GDM1 (cell line): ENCODE measurements at places on chromosomes 16 and 17.

DNA sequence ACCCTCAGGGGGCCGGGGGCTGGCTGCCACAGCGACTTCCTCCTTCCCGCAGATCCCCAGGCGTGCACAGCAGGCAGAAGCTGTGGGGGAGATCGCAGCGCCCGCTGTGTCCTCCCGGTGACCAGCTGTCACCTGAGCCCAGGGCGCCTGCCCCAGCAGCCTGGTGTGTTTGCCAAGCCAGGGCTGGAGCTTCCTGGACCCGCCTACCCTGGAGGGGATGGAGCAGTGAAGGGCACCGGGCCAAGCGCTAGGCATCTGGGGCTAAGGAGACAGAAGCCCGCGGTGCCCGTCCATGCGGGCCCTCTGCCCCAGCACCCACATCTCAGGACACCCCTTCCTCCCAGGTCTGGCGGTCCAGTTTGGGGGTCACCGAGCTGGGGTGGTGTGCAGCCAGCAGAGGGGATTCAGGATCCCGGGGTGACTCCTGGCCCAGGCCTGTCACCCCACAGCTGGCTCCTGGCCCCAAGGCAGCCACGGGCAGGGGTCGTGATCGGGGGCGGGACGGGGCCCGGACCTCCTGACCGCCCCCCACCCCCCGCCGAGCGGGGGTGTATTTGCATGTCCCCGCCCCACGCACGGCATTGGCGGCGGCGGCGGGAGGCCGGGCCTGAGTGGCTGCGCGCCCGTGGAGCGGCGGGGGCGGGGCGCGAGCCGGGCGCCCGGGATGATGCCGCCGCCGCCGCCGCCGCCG lies at the start of gene RAB26:
Gene RAB26 (plus strand): TSS at position 645 of the 691 bp plus-strand sequence. CDS start 159 bp downstream, outside the sequence.
- peak; percentile 37 for DNase-seq

DNA sequence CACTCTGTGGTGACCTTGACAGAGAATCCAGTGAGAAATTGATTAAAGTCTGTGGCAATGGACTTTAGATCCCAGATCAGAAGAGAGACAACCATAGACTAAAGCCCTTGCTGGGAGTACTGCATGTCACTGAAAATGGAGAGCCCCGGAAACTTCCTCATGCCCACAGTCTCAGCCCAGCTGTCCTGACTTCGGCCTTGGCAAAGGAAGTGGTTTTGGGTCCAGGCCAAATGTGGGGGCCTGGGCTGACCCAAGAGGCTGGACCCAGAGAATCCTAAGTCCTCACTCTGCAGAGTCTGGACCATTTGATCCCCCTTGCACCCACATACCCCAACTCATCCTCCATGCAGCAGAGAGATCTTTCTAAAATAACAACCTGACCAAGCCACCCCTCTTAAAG lies 4.7 kb upstream of the BEAN1 start:
- no peak for DNase-seq

DNA sequence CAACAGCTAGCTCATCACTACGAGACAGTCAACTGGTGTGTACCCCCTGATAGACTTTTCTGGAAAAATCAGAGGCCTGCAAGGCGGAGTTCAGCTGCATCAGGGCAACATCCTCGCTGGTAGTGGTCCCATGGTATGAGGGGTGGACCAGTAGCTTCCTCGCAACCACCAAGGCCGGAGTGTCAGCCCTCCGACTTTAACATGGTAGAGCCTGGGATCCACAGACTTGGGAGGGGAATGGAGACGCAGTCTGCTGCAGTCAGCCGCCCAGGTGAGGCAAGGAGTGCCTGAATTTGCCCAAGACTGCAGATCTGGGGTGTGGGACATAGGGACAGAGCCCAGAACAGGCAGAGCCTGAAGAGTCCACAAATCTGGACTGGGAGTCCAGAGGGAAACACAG lies 13.4 kb downstream of the ZG16B start:
- no peak for DNase-seq

- DNase-seq = no peak
These were observed 27.3 kb upstream of the UBE2G1 start for GRCh38 chr17:4393806-4394205.

GRCh38 chr17:42547001-42547461 lies 5.7 kb upstream of the HSD17B1 start:
- DNase-seq = no peak
